ENCODE measurements at places on chromosomes 1 and 21.

DNA sequence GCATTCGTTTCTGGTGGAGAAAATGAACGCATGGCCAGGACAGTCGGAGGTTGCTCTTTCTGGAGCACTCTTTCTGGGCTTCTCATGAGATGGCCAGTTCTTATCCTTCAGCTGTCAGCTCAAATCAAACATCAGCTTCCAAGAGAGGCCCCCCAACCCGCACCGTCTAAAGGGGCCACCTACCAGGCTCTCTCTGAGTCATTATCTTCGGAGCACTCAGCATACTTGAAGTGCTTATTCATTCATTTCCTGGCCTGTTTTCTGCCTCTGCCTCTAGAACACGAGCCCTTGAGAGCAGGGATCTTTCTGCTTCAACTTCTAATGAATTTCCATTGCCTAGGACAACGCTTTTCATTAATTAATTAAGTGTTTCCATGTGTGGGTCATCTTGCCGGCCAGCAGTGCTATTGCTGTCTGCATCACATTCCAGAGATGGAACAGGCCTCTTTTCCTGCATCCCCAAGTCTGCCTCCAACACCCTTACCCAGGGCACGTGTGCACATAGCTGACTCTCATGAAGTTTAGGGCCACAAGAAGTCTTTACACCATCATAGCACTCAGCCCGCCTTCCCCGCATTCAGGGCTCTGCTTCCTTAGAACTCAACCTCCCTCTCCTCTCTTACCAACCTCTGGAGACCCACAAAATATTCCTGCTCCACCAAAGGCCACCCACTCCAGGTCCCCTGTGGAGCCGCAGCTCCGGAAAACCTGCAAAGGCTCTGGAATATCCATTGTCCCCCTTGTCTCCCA, 52.1 kb upstream of the LAPTM5 start:
- DNase-seq: no peak

GRCh38 chr1:173193639-173194038, 13.5 kb downstream of the TNFSF4 start:
- DNase-seq: peak; percentile 95

DNA sequence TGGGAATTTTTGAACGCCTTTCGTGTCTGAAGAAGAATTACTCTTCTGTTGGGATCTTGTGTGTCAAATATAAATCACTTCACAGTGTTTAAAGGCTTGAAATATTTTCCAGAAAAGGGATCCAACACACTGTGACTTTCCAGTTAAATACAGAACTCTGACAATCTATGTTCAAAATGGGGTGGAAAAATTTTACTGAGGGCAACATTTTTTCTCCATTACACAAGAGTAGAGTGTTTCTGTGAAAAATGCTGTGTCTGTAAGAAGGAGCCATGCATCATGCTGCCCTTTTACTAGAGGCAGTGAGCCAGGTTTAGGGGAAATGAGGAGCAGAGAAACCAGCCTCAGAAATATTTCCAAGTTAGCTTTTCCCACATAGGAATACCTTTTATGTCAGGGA, 86.5 kb downstream of the VPS13D start:
- DNase-seq: no peak

- no peak for DNase-seq
Measured at GRCh38 chr1:92464588-92465255, 22.0 kb downstream of the GFI1 start.

DNA sequence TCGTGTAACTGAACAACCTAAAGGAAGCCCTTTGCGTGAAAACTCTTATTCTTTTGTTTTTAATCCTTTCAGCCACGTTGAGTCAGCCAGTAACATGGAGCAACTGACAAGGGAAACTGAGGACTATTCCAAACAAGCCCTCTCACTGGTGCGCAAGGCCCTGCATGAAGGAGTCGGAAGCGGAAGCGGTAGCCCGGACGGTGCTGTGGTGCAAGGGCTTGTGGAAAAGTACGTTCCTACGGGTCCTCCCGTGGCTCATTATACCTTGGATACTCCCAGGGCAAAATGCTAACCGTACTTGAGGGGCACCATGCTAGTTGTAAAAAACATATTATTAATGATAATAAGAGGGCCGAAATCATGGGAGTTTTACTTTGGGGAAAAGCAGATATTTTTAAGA, 49.4 kb downstream of the LAMC2 start:
- DNase-seq: no peak

GRCh38 chr1:231933711-231934626, 307.4 kb downstream of the DISC1 start:
- DNase-seq: no peak

DNA sequence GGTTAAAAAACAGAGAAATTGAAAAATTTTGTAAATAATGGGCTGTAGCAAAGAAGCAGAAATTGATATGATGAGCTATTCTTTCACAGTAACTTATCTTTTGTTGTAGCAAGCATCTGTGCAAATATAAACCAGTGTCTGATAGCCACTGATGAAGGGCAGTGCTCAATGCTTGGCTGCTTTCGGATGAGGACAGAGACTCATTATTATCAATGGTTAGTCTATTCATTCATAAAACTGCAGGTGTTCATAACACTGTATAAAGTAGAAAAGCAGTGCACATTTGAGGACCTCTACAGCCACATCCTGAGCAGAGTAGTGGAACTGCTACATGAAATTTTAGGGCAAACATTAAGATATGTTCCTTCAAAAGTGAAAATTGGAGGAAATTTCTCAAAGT, 107.2 kb downstream of the FAF1 start:
- DNase-seq: no peak

Data from inflammatory macrophage (primary cell).